ENCODE measurements at places on chromosomes 3 and 15.

- DNase-seq, result no peak
These were observed 459.6 kb downstream of the NSUN3 start for GRCh38 chr3:94522488-94522887.

DNA sequence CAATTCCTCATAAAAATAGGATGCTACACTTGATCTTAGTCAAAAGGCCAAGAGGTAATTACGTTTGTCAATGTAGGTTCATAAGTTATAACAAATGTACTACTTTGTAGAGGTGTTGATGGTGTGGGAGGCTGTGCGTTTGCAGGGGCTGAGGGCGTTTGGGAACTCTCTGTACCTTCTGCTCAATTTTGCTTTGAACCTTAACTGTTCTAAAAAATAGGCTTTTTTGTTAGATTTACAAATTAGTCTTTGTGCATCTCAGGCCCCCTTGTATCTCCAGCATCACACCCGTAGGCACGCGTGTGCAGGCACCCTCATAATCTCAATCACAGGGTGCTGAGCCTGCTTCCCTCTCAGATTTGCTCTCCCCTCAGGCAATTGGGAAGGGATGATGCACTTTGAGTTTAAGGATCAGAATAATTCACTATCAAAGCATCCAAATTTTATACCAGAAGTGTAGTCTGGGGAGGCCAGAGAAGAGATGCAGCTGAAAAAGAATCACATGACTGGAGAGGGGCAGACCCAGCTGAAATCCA is 36.1 kb upstream of the STRIT1 start:
- no peak for DNase-seq

DNA sequence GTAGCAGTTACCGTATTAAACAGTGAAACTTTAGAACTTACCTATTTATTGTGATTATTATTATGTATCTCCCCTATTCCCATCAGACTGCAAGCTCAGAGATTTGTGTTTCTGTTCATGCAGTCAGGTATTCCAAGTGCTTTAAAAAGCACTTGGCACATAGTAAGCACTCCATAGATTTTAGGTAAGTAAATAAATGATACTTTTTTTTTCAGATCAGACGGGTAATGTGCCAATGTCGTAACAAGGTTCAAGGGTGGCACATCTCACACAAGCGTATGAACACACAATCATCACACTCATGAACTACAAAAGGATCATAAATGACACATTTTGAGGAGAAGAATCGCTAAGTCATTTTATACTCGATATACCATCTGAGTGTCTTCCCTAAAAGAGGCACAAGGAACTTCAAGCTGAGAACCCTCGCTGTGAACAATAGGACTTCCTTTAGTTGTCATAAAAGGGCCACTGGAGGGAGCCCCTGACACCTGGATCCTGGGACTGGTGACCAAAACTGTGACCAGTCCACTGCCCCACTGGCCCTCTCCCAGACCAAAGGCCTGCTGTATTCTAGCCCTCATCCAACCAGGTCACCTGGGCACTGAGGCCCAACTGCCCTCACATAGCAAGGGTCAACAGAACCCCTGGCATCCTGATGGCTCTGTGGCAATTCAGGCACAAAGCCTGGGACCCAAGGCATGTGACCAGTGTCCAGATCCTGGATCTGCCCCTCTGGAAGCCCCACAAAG is 32.1 kb downstream of the KIF9 start:
- DNase-seq, result peak; percentile 53

DNA sequence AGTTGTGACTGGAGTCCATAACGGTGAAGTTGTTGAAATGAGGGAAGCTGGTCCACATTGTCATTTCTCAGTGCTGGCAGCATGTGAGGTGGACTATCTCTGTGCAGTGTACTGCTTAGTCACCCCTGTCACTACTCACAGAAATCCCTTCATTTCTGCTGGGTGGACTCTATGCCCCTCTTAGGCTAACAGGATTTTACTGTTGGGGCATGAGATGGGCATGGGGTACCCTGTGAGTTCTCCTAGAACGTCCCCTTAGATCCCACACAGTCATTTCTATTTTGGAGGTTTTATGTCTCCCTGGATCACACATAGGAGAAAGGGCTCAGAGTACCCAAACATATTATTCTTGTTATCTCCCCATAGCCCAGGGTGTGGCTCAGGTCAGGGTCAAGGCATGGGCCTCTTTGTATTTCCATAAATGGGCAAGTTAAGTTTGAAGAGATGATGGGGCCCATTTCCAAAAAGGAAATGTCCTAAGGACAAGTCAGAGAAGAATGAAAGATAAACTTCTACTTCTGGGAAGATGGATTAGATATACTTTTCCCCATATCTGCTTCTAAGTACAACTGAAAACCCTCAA is 15.2 kb downstream of the P2RY1 start:
- no peak for DNase-seq

GRCh38 chr15:87564681-87565080 is 691.9 kb downstream of the NTRK3 start:
- DNase-seq, result no peak

DNA sequence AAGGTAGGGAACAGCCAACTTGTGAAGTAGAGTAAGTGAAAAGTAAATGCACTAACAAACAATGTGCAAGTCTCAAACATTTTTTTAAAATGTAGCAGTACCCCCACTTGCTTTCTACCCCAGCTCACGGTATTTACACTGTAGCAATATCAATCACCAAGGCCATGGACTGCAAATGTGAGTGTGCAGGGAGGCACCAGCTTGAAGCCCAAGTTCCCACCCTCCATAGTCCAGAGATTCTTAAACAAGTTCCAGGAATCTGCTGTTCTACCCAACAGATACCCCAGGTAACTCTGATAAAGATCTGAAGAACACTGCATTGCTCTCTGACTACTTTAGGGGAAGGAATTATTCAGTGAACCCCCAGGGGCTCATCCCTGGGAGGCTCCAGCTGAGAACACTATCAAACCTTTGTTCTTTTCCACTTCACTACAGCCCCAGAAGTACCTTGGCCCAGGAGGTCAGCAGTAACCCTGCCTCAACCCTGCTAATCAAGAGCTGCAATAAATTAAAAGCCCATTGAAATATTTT is 86.1 kb downstream of the FOXP1 start:
- no peak for DNase-seq

DNA sequence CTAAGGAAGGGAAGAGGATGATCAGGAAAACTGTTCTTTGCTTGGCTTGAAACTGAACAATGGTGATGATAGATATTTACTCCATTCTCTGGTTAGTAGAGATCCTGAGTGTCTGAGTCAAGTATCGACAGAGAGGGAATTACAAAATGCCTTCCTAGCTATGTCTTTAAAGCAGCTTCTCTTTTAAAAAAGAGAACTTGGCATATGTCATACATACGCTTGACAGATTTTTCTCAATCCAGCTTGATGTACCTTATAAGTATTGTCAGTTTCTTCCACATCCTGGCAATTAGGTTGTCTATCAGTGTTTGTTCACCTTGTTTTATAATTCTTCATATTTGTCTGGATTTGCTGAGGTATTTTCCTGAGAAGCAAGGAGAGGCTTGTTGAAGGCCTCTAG is 5.0 kb upstream of the EPHB1 start:
- DNase-seq, result no peak

DNA sequence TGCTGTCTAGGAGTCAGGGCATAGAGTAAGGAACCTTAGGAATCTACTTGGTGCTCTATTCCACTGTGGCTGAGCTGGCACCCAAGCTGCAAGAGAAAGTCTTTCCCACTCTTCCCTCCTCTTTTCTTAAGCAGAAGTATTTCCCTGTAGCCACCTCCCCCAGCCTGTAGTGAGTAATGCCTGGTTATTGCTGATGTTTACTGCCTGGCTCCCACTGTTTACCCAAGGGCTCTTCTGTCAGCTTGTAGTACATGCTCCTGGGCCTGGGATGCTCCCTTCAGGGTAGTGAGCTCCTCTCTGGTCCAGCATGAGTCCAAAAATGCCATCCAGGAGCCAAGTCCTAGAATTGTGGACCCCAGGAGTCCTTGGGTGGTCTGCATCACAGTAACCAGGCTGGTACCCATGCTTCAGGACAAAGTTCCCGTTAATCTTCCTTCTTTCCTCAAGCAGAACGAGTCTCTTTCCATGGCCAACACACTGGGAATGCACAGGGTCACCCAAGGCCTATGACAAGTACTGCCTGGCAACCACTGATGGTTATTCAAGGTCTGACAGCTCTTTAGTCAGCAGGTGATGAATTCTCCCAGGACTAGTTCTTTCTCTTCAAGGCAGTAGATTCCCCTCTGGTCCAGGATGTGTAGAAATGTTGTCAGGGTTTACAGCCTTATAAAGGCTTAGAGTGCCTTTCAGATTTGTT is 17.6 kb downstream of the GALK2 start:
- no peak for DNase-seq

DNA sequence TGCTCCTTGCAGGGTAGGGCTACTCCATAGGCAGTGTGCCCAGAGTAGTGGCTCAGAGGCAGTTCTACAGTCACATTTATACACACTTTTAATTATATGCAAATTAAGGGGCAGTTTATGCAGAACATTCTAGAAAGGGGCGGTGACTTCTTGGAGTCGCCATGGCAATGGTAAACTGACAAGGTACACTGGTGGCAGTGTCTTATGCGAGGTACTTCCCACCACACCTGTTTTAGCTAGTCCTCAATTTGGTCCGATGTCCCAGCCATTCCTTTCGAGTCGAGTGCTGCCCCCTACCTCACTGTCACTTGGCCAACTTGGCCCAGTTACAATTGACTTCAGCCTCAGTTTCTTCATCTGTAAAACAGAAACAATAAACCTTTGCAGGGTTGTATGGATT is 3.8 kb upstream of the IRAK2 start:
- DNase-seq, result no peak
